ENCODE measurements at places on chromosomes 7 and 10.

- no peak for DNase-seq
Observed at GRCh38 chr10:113322843-113323242, 230.0 kb upstream of the HABP2 start.

DNA sequence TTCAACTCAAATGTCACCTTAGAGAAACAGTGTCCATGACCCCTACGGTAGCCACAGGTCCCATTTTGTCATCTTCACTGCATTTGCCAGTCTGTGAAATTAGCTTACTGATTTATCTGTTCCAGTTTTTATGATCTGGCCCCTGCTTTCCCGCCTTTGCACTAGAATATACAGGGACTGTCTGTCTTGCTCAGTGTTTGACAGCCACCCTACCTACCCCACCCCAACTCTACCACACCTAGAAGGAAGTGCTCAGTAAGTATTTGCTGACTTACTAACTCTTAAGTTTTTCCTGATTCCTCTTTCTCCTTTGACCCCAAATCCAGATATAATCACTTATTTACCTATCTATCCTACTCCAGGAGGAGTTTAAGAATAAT, 49.5 kb downstream of the CREB3L2 start:
- no peak for DNase-seq

- no peak for DNase-seq
Observed at GRCh38 chr10:101824736-101825135, 6.5 kb upstream of the OGA start.

DNA sequence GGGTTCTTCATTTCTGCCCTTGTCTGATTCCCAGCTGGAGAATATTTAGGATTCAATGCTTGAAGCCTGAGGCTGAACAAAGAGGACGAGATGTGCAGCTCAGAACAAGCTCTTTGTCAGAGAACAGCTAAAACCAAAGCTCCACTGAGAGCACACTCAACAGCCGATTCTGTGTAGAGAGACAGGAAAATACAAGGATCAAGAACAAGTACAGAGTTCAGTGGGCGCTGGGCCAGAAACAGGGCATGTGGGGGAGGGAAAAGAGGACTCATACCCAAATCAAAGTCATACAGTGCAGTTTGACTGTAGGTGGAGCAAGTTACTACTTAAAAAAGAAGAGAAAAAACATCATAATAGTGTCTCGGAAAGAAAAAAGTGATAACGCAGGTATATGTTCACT, at the start of gene AGMO:
Gene AGMO, minus strand, starts transcription at position 181 of the 400 bp plus-strand sequence.
- no peak for DNase-seq

DNA sequence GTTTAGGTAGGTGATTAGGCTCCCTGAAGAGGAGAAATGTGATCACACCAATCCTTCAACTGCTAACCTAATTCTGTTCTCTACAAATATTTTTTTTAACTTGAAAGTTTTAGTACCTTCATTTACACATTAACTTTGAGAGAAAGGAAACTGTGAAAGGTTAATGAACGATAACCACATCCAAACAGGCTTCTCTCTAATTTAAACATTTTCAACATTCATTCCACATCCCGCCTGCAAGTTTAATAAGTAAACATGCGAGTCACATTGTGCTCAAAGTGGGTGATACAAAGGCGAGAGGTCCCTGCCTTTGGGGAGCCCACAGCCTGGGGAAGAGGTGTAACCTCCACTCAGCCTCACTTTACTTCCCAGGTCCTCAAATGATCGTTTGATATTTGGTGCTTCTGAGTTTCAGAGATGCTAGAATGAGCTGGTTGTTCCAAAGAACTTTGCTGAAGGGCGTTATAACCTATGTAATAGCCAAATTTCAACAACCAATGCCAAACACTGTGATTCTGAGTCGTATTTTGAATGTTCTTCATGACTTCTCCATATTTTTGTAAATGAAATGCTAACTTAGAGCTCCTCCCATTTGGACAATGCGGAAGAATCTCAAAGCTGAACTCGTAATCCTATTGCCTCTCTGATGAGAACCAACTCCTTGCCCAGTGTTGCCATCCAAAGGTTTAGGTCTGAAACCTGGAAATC, 47.5 kb downstream of the DENND2A start:
- DNase-seq = no peak

Data from stimulated activated CD8-positive, alpha-beta memory T cell treated with anti-CD3 and anti-CD28 coated beads, Interleukin-15, amount 100 ng/mL, for 1 hour (primary cell).